ENCODE measurements at places on chromosomes 2 and 18. TPM values are rescaled to one million over a fixed set of nuclear protein-coding genes. Genes with fewer than 3 reads are reported as not detected.

Gene MYL1
- 13.2 TPM for polyA plus RNA-seq

DNA sequence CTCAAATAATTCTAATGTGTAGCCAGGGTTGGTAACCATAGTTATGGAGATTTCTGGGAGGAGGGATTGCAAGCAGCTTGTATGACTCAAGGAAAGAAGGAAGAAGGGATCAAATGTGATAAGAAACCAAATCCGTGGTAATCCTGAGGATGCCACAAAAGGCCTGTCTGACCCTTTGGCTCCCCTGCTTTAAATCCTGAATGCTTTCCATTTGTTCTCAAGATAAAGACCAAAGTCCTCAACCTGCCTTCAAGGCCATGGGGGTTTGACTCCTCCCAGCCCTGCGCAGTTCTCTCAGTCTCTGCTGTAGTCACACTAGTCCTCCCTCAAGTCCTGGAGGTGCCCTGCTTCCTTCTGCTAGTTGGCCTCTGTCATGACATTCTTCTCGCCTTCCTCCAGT lies 74.0 kb downstream of the SUMO1 start:
- DNase-seq, result no peak

DNA sequence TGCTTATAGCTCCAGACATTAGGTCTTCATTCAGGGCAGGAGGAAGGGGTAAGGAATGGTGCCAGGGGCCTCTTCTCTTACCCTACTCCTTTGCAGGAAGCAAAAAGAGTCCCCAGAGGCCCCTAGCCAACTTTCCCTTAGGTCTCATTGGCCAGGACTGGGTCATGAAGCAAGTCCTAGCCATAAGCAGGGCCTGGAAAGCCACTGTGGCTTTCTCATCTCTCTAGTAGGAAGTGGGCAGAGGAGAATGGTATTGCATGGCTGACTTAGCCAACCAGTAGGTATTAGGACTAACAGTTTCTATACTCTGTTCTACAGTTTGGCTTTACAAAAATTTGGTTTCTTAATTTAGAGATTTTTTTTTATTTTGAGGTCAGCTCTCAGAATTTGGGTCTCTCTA lies 4.8 kb downstream of the FAM228A start:
- no peak for DNase-seq

DNA sequence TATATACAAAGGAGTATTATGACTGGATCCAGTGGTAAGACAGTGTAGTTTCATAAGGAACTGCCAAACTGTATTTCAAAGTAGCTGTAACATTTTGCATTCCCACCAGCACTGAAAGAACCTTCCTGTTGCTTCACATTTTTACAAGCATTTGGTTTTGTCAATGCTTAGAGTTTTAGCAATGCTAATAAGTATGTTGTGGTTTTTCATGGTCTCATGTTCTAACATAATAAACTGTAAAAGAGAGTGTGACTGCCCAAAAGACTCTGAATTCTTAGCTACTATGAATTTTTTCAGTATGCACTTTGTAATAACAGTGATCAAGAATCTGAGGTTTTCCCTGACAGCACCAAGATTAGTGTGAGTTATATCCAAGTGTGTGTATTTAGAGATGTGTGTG lies 604.2 kb downstream of the XIRP2 start:
- DNase-seq, result no peak

- no peak for DNase-seq
These were observed 55.1 kb downstream of the RBBP8 start for GRCh38 chr18:22988208-22988607.

DNA sequence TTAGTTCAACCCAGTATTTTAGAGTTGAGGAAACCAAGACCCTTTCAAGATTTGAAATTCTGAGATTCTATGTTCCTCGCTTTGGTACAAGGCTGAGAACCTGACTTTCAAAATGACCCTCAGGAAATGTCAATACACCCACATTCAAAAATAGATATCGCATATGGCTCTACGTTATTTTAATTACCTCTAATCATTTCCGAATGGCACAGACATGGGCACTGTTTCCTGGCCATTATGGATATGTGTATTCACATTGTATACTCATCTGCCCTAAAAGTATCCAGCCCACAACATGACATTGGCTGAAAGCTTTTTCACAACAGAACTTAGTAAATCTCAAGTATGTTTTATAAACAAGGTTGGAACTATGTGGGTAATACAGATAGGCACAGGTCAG lies 6.7 kb downstream of the KLF7 start:
- DNase-seq, result no peak

Gene LYG1
- 21.5 TPM for polyA plus RNA-seq

DNA sequence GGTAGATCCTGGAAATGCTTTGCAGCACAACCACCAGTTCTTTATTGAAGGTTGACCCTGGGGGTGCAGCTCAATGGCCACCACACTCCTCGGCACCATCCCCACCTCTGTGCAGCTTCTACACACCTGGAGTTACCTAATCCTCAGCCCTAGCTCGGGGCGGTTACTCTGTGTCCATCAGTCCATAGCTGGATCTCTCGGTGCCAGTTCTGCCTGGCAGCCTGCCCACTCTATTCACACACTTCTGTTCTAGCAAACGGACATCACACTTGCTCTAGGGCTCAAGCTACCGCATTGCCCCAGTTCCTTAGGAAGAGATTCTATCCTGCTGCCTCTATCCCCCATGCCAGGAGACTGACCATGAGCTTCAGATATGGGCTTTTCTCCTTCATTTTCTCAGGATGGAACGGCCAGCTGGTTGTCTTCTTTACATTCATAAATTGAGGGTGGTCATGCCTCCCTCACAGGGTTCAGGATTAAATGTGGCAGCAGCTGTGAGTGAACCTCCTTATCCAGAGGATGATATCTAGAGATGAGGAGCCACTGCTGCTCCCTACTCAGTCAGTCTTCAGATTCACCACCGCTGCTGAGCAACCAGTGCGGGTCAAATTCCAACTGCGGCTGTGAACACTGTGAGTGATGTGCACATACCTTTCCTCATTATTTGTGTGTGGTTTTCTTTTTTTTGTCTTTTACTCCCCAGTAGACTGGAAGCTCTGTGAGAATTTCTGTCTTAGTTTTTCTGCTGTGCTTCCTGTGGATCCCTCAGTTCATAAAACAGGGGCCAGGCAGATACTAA lies 66.9 kb upstream of the TRIB2 start:
- DNase-seq, result no peak

Gene KCNK3
- polyA plus RNA-seq, result 0.71 TPM

DNA sequence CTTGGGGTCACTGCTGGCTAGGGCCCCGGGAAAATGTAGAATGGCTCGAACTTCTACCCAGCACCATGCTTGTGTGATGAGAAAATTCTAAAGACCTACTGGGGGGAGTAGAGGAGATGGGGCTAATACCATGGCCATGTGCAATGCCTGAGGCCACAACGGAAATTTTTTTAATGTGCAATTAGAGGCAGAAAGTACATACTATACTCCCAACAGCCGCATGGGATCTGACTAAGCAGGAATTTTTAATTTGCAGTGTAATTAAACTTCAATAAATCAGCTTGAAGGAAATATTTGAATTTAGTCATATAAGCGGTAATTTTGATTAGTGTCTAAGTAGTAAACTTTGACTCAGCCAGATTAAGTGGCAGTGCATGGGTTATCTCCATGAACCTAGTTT lies 53.2 kb upstream of the CNGA3 start:
- no peak for DNase-seq

GRCh38 chr2:181372646-181373040 lies 84.5 kb upstream of the ITGA4 start:
- DNase-seq, result no peak

Gene FMNL2
- 61.3 TPM for polyA plus RNA-seq

DNA sequence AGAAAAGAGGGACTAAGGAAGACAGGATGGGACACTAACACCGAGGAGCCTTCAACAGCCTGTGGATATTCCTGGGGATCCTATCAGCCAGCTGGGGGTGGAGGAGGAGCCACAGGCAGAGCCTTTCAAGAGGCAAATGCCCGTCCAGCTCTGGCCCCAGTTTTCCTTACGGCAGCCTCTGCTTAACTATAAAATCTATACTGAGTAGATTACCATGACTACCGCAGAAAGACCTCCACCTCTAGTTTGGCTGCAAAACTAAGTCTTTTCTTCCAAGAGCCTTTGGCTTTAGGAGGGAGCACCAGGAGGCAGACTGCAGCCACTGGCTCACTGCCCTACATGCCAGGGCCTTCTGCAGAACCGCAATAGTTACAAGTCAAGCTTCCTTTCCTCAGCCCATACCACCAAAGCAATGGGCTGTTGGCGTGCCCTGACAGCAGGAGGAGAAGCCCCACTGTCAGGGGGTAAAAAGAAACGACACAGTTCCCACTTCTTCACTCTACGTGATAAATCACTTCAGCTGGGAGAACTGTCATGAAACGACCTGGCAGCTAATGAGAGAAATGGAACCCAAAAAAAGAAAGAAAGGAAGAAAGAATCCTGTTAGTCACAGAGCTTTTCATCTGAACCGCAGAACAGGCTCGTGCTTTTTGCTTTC lies 25.1 kb upstream of the CREB1 start:
- DNase-seq, result no peak

Gene LCT
- polyA plus RNA-seq, result 0.09 TPM

- no peak for DNase-seq
These were observed 31.1 kb downstream of the NDUFAF7 start for GRCh38 chr2:37262522-37262921.

GRCh38 chr2:46420945-46421344 lies 58.4 kb upstream of the TMEM247 start:
- no peak for DNase-seq

Gene RAB6C
- polyA plus RNA-seq, result 0.05 TPM

DNA sequence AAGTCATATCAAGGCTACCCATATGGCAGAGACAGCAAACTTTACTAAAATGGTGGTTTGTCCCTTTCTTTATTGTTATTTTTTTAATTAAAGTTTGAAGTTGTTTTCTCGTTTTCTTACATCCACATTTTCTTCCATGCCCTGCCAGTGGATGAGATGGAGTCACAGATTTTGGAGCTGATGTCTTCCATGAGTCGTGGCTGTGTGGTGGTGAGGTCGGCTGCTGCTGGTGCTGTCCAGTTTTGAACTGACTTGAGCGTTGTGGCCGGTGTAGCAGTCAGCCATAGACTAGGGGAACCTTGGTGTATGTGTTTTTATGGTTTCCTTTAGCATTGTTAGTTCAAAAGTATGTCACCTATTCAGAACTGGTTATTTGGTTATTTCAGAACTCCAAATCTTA lies 182.8 kb downstream of the SH3RF3 start:
- DNase-seq, result no peak

- no peak for DNase-seq
These were observed 159.7 kb downstream of the MYCN start for GRCh38 chr2:16100006-16100405.

Gene MATN3
- 0.91 TPM for polyA plus RNA-seq

GRCh38 chr2:223526106-223526505 lies 76.1 kb downstream of the SCG2 start:
- no peak for DNase-seq

- DNase-seq, result no peak
These were observed 173.1 kb downstream of the SEPTIN10 start for GRCh38 chr2:109440499-109441156.

DNA sequence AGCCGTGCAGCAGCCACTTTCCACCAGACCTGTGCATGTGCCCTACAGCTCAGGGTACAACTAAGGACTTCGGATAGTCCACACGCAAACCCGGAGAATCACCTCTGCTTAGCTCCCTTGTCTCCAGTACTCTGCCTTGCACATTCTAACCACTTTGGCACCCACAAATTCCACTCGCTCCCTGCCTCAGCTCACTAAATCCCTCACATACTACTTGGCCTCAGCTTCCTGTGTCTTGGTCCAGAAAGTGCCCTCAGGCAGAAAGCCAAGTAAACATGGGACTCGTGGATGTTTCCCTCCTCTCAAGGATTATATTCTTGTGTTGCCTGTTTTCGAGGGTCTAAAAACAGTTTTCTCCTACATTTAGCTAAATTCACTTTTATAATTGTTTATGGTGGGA lies 157.8 kb upstream of the DAPL1 start:
- no peak for DNase-seq

- no peak for DNase-seq
These were observed 434.5 kb upstream of the RAB12 start for GRCh38 chr18:8174771-8175170.

DNA sequence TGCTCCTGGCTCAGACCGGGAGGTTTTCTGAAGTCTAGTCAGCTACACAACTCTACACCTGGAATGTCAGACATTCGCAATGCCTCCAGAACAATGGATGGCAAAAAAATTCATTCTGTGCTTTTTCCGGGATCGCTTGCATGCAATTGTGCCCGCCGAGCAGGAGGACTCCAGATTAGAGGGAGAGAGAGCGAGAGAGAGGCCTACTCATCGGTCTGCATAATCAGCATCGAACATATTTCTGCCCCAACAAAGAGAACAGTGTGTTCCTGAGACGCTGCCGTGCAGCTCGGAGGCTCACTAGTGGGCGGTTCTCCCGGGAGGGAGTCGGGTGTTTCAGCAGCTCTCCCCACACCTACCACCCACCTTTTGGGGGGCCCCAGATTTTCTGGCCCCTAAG lies 117.1 kb downstream of the KLHL29 start:
- no peak for DNase-seq

Gene FAM124B
- polyA plus RNA-seq, result 1.4 TPM

Gene RAMP1
- 32.7 TPM for polyA plus RNA-seq

DNA sequence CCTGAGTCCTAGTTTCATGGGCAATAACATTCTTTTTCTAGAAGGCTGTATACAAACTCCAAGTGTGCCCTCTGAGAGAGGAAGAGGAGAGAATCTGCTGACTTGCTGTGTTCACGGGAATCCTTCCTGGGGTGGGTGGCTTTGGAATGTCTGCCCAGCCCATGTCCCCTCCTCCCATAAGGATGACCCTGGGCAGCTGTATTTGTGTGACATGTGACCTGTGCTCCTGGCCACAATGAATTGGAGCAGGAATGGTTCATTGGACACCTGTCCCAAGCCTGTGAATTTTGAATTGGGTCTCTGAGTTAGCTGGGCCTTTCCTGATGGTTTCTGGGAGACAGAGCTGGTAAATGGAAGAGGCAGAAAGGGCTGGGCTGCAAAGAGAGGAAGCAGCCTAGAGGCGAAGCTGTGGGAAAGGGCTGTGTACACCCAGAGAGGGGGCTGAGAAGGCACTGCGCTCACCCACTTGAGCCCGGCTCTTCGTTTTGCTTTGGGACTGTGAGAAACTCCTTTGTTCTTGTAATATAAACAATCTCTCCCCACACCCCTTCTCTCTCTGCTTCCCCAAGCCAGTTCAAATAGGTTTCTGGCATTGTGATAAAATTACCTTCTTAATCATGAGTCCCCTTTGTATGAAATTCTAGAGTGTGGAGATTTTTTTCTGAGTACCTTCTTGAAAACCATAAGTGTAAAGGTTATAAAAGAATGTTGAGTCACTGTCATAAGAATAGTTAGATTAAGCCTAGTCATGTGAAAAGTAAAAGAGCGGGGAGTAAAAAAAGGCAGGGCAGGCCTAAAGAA lies 49.8 kb downstream of the SLC4A5 start:
- DNase-seq, result no peak

Gene ZAP70
- polyA plus RNA-seq, result 217 TPM

- DNase-seq, result no peak
These were observed 14.5 kb downstream of the TIA1 start for GRCh38 chr2:70233926-70234325.

Gene MAP3K19
- polyA plus RNA-seq, result 0.11 TPM

Gene CASP10
- polyA plus RNA-seq, result 7.7 TPM

GRCh38 chr2:46158661-46159060 lies 138.5 kb upstream of the EPAS1 start:
- DNase-seq, result no peak

GRCh38 chr2:219661955-219662395 lies 34.5 kb downstream of the SLC4A3 start:
- DNase-seq, result no peak

- DNase-seq, result no peak
These were observed 270.5 kb downstream of the ACTR3 start for GRCh38 chr2:114160263-114160981.

- DNase-seq, result no peak
These were observed 40.1 kb downstream of the CDC42EP3 start for GRCh38 chr2:37631292-37631691.

Gene MEP1B
- 0.11 TPM for polyA plus RNA-seq

- DNase-seq, result no peak
These were observed 189.3 kb upstream of the MYT1L start for GRCh38 chr2:2520401-2520811.
